Activated CD4-positive, alpha-beta T cell treated with anti-CD3 and anti-CD28 coated beads, Interleukin-2, Interleukin-4, amounts not matched to agents 100 ng/mL and 50 ng/mL, durations not matched to agents 16 hours and 8 hours (primary cell): ENCODE measurements at places on chromosomes 1 and 21.
A peak's percentile ranks its signal among the peaks of the same experiment; 100 is the strongest.

GRCh38 chr1:23793018-23793781 lies 2.3 kb downstream of the LYPLA2 start:
- DNase-seq = no peak

- DNase-seq = no peak
Observed at GRCh38 chr1:62781841-62782543, 1.9 kb upstream of the ATG4C start.

DNA sequence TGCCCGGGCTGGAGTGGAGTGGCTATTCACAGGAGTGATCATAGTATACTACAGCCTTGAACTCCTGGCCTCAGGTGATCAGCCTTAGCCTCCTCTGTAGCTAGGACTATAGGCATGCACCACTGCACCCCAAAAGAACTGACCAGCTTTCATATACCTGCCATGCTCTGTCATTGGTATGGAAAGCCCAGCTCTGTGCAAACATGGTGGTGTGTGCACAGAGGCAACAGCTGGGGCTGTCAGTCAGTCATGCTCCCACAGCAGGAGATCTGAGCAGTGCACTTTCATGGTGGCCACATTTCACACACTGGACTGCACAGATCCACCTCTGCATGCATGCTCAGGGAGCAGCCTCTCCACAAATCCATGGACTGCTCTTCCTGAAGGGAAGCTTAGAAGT lies 8.8 kb upstream of the JAK1 start:
- no peak for DNase-seq

DNA sequence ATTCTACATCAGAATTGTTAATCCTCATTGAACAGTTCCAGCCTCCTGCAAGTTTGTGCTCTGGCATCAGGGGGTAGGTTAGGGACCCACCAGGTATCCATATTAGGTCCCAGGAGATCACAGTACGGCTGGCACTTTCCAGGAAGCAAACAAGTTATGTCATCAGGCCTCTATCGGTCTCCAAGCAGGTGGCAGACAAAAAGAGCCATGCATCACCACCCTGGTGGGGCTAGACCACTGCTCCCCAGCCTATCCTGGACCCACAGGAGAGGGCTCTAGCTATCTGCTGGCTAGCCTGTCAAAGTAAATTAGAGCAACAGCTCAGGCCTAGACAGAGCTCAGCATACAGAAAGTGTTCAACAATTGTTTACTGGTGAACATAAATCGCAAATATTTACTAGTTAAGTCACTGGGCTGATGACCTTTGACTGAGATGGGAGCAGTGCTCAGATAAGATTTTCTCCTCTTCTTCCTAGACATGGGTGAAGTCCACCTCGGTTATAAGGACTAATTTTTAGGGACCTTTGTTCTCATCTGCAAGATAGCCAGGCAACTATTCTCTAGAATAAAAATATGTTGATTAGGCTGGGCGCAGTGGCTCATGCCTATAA lies 6.4 kb downstream of the NUAK2 start:
- no peak for DNase-seq

- no peak for DNase-seq
Observed at GRCh38 chr1:197859024-197859423, 43.4 kb upstream of the C1orf53 start.

GRCh38 chr1:167621780-167622313 lies 8.2 kb upstream of the RCSD1 start:
- no peak for DNase-seq

- no peak for DNase-seq
Observed at GRCh38 chr1:167762061-167762746, 40.4 kb downstream of the MPZL1 start.

- DNase-seq = peak; percentile 72
Observed at GRCh38 chr1:155062702-155063411, 683 bp upstream of the EFNA4 start.

DNA sequence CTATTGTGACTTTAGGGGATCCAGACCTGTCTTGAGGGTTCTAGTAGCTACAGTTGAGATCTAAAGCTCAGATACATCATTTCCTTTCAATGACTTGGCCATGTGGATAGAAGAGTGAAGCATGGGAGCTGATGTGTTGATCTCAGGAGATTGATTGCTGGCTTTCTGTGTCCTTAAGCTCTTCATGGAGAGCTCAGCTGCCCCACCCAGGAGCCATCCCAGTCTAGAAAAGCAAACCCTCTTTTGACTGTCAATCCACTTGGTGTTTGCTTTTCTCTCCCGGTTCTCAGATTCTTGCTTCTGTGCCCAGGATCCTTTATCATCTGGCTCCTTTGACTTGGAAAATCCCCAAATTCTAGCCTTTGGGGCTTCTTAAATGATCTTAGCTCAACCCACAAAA lies 87.2 kb downstream of the ATP1A1 start:
- no peak for DNase-seq

- no peak for DNase-seq
Observed at GRCh38 chr1:145995148-145995881, 1.1 kb downstream of the TXNIP start.

GRCh38 chr1:91876781-91877573 lies 9.0 kb downstream of the TGFBR3 start:
- DNase-seq = no peak

GRCh38 chr1:189977184-189977583 lies 500.5 kb downstream of the BRINP3 start:
- no peak for DNase-seq

- no peak for DNase-seq
Observed at GRCh38 chr1:37905727-37906126, 41.1 kb downstream of the INPP5B start.

DNA sequence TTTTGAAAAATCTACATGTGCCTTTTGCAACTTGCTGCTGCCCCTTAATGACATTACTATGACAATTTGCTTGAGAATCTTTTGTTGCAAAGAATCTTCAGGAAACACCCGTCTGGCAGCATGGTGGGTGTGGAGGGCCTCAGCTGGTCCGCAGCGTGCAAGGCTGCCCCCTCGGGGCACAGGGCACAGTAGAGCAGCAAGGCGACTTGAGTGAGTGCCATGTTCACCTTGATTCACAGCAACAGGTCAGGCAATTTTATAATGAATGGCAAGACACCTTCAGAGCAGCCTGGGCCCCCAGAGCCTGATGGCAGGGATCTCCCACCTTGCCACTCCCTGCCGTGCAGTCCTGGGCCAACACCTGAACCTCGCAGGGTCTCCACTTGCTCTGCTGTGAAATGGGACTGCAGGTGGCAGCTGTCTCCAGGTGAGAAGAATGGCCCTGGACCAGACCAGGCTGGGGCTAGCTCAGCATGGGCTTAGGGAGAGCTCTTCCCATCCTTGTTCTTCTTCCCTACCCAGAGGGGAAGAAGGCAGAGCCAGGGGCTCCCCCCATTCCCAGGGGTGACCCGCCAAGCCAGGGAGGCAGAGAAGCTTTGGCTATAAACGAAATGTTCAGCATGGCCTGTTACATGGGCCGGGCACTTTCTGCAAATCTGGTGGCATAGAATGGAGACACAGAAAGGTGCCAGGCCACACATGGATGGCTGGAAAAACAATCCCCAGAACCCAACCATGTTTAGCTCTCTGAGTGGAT lies 34.5 kb upstream of the ACTRT2 start:
- DNase-seq = no peak

GRCh38 chr1:90835661-90836344 lies 118.7 kb upstream of the BARHL2 start:
- no peak for DNase-seq

- no peak for DNase-seq
Observed at GRCh38 chr1:65266476-65266875, 42.9 kb upstream of the DNAJC6 start.

GRCh38 chr1:213452501-213452900 lies 401.5 kb downstream of the RPS6KC1 start:
- no peak for DNase-seq

DNA sequence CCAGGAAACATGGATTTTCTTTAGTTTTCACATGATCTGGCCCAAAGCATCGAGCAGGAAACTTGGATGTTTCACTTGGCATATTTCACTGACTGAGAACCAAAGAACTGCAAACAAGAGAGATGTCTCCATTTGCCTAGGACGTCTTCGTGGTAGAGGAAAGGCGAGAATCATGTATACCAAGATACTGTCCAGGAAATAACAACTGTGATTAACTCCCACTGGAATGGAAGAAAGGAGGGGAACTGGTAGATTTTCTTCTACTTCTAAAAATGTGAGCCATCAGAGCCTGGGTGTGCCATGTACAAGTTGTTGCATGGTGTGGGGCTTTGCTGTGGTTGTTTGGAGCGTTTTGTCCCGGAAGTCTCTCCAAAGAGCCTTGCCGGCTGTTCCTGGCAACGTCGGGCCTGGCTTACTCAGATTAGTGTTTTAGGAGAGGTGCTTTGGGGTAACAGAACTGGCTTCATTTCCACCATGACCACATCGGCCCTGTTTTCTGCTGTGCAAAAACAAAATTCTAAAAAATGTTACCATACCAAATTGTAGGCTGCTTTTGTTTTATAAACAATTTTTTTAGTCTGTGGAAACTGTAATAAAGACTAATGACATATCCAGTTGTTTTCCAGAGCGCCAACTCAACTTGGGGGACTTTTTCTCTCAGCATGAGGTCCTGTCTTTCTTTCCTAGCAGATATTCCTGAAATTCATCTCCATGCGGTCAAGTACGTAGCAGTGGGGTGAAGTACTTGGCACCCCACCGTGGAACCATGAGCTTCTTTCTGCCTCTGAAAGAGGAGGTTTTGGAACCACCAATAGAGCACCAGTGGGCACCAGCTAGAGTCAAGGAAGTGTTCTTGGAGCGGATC lies 118.3 kb downstream of the TM2D1 start:
- DNase-seq = no peak

DNA sequence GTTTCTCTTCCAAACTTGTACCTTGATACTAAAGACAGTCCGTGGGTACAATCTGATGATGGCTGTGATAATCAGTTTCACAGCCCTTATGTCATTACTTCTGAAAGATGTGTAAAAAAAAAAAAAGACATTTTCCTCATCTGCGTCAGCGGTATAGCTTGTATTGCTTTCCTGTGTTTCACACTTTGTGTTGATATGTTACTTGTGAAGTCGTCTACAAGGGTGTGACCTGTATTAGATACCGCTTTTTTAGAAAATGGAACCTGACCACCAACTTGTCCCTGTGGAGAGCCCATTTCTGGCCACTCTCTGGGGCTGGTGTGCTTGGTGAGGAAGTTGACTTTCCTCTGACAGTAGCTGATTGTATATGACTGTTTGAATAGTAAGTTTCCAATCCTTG lies 50.5 kb downstream of the PEX14 start:
- DNase-seq = no peak

DNA sequence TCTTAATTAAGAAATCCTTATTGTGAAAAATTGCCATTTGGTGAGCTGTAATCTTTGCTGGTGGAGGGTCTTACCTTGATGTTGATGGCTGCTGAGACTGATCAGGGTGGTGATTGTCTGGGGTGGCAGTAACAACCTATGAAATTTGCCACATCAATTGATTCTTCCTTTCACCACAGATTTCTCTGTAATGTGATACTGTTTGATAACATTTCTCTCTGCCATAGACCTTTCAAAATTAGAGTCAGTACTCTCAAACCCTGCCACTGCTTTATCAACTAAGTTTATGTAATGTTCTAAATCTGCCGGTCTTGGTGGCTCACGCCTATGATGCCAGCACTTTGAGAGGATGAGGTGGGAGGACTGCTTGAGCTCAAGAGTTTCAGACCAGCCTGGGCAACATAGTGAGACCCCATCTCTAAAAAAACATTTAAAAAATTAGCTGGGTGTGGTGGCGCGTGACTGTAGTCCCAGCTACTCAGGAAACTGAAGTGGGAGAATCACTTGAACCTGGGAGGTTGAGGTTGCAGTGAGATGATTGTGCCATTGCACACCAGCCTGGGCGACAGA lies 5.0 kb downstream of the KPNA6 start:
- peak; percentile 17 for DNase-seq

DNA sequence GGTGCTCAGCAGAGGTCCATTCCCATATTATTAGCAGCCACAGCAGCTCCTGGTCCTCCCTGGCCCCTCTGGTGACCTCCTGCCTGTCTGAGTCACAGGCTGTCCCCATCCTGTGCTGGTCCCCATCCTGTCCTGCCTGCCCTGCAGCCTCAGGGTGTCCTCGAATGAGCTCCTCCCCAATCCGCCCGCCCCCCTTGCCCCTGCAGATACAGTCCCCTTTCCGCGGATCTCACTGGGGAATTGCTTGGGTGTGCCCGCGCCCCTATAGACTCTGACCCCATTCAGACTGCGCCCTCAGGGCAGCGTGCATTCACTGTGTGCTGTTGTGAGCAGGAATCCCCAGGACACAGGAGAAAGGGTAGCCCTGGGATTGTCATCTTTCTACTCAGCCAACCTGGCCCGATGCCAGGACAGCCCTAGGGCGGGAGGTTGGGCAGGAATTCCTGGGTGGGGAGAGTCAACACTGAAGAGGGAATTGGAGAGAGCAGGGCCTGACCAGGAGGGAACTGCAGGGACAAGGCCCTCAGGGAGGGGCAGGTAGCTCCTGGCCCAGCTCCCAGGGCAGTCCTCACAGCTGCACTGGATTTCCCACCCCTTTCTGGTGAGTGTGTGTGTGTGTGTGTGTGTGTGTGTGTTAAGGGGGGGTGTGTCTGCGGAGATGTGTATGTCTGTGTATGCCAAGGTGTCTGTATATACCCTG lies 1.1 kb upstream of the GUCA2A start:
- no peak for DNase-seq

DNA sequence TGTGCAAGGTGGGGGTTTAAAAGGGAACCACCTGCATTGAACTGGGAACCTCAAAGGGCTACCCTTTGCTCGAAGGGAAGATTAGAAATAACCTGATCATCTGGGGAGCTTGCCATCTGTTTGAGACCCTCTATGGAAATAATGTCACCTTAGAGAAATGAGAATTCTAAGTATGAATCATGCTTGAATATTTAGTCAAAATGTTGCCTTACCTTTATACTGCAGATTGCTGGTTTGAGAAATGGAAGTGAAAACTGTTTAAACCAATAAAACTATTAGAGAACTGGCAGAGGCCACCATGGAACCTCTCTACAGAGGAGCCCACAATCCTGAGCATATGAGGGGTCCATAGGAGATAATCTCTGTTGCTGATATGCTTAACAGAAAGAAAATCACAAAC lies 131.2 kb upstream of the FAM78B start:
- DNase-seq = no peak
